Psoas muscle (tissue), 8 donors: ENCODE measurements at places on chromosomes 12 and 14. TPM values are rescaled to one million over a fixed set of nuclear protein-coding genes. Genes with fewer than 3 reads are reported as not detected.
A peak's percentile ranks its signal among the peaks of the same experiment; 100 is the strongest.

- DNase-seq = no peak
- H3K27ac ChIP-seq = no peak overlapping the region
- H3K4me1 ChIP-seq = no peaks in the 10 kb centered on the region
- H3K27me3 ChIP-seq = no peaks in the 10 kb centered on the region
- H3K36me3 ChIP-seq = no peaks in the 10 kb centered on the region
Observed at GRCh38 chr12:127389923-127390322, 877.0 kb upstream of the TMEM132C start.

RASSF8 gene
- total RNA-seq = 80.3 TPM

GRCh38 chr12:94815958-94816357 is 165.6 kb upstream of the TMCC3 start:
- no peak for DNase-seq
- H3K4me1 ChIP-seq = no peaks in the 10 kb centered on the region
- H3K36me3 ChIP-seq = no peaks in the 10 kb centered on the region
- no peak overlapping the region for H3K4me3 ChIP-seq
- H3K27ac ChIP-seq = no peak overlapping the region
- no peaks in the 10 kb centered on the region for H3K27me3 ChIP-seq

DNA sequence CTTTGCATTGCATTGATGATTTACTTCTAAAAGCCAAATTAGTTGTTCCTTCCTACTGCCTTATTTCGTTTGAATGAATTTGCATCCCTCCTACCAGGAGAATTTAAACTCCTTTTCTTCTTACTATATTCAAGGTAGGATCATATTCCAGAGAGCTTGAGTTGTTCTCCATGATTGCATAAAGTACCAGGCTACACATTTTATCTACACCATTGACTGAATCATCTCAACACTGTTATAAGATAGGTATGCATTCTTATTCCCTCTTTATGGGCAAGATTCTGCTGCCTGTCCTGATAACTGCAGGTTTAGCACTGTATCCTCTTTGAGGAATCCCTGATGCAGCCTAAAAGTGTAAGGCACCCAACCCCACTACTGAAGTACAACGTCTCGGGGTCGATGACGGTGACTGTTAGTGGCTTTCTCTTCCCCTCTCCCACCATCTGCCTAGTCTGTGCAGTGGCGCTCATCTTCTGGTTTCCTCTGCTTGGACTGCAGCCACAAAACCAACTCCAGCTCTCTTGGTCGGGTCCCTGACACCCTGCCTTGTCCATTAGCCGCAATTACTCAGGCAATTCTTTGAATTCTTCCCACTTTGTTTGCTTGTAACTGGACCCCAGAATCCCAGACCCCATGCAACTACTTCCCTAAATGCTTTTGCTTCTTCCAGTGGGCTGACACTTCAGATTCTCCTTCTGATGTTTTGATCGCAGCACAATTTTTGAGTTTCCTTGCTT is 44.4 kb upstream of the STXBP6 start:
- H3K27ac ChIP-seq = no peak overlapping the region
- DNase-seq = no peak
- H3K36me3 ChIP-seq = no peaks in the 10 kb centered on the region
- no peaks in the 10 kb centered on the region for H3K4me1 ChIP-seq
- no peaks in the 10 kb centered on the region for H3K27me3 ChIP-seq
- H3K4me3 ChIP-seq = no peak overlapping the region

C12orf50 gene
- not detected for total RNA-seq

DNA sequence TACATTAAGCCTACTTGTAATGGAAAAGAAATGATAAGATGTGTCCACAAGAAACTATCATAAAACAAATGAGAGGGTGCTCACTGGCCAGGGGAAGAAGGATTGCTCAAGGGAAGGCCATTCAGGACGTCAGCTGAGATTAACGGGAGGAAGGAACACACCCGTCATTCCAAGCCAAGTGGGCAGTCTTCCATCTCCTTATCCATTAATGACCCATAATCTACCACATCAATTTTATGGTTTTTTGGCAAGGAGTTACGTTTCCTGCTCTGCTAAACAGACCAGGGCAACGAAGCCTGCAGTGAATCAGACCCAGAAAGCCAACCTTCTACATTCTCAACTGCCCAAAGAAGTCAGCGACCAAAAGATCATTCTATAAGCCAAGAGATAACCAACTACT is 25.1 kb downstream of the PRKAB1 start:
- DNase-seq = no peak
- no peaks in the 10 kb centered on the region for H3K4me1 ChIP-seq
- no peaks in the 10 kb centered on the region for H3K36me3 ChIP-seq

DNA sequence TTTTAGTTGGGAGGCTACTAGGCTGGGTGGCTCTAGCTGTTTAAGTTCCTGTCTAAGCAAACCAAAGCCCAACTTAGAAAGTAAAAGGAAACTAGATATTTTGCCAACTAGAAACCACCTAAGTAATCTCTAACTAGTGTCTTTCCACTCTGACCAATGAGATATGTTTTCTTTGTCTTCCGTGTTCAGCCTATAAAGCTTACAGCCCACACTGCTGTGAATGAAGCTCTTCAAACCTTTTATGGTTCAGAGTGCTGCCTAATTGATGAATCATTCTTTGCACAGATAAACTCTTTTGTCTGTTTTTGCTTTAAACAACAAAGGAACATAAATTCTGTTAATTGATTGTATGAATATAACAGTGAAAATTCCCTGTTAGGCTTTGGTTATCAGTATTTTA is 66.1 kb downstream of the FUT8 start:
- no peak for DNase-seq
- no peak overlapping the region for H3K4me3 ChIP-seq
- H3K27ac ChIP-seq = no peak overlapping the region
- no peaks in the 10 kb centered on the region for H3K27me3 ChIP-seq
- peaks cover 4% of the 10 kb centered on the region for H3K4me1 ChIP-seq

- no peak overlapping the region for H3K27ac ChIP-seq
- peaks cover 6% of the 10 kb centered on the region for H3K27me3 ChIP-seq
- no peaks in the 10 kb centered on the region for H3K4me1 ChIP-seq
- peak; percentile 48 for DNase-seq
Observed at GRCh38 chr14:104374718-104375080, 204.9 kb upstream of the C14orf180 start.

- DNase-seq = peak; percentile 47
- no peaks in the 10 kb centered on the region for H3K36me3 ChIP-seq
- H3K27me3 ChIP-seq = no peaks in the 10 kb centered on the region
- no peak overlapping the region for H3K4me3 ChIP-seq
- H3K4me1 ChIP-seq = peaks cover 4% of the 10 kb centered on the region
Observed at GRCh38 chr14:75409316-75410205, 18.3 kb upstream of the JDP2 start.

E2F7 gene
- 0.76 TPM for total RNA-seq

- no peak overlapping the region for H3K27ac ChIP-seq
- H3K27me3 ChIP-seq = no peaks in the 10 kb centered on the region
- no peaks in the 10 kb centered on the region for H3K36me3 ChIP-seq
- H3K4me1 ChIP-seq = no peaks in the 10 kb centered on the region
- no peak overlapping the region for H3K4me3 ChIP-seq
- DNase-seq = no peak
Observed at GRCh38 chr12:26854031-26854390, 21.0 kb upstream of the ITPR2 start.

SDR9C7 gene
- 0.97 TPM for total RNA-seq

- no peaks in the 10 kb centered on the region for H3K27me3 ChIP-seq
- peak; percentile 60 for DNase-seq
- H3K4me1 ChIP-seq = peaks cover 6% of the 10 kb centered on the region
- H3K4me3 ChIP-seq = peak within 1 kb of the TSS; percentile 65
- H3K27ac ChIP-seq = no peak within 1 kb of the TSS
Observed at GRCh38 chr12:120639771-120640721, at the start of gene CABP1. Gene CABP1 (plus strand): TSS chr12:120640626. CDS start chr12:120640686, 60 bp downstream.

CLEC2B gene
- total RNA-seq = 24.9 TPM

TPH2 gene
- total RNA-seq = not detected

DDX51 gene
- 17.1 TPM for total RNA-seq
